Naive B cell (primary cell): ENCODE measurements at places on chromosomes 3 and 15.

DNA sequence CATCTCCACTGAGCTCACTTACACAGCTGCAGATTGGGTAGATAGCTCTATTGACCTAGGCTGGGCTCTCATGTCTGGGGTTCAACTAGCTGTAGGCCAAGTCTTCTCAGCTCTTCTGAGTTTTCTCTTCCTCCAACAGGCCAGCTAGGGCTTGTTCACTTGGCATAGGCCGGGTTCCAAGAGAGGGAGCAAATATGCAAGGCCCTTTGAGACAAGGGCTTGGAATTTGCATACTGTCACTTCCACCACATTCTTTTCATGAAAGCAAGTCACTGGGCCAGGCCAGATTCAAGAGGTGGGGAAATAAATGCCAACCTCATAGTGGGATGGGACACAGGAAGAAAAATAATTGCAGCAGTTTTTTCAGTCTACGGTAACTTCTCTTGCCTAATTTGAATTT lies 25.2 kb downstream of the PIGB start:
- peak overlapping the region; percentile 50 for H3K27ac ChIP-seq
- H3K27me3 ChIP-seq, result no peaks in the 10 kb centered on the region
- H3K4me1 ChIP-seq, result no peaks in the 10 kb centered on the region
- H3K36me3 ChIP-seq, result no peaks in the 10 kb centered on the region
- DNase-seq, result no peak

DNA sequence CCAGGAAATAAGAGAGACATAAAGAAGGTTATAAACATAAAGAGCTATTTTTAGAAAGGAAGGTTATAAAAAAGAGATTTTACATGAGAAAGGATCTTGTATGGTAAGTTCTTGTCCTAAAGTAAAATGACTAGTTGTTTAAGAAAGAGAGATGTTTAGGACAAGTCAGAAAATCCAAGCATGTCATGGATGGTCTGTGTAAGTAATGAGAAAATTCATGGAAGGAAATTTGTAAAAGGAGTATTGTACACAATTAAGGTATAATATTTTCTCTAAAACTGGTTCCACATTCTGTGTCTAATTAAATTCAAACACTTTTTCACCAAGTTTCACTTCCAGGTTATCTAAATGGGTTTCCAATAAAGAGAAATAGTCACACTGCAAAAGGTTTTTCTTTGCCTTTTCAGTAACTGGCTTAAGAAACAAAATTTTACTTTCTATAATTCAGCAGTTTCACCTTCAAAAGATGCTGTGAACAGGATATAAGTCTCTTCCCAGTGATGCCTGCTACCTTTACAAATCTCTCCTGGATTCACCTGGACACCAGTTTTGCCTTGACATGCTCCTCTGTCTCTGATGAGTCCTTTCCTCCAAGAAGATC lies 455.7 kb downstream of the ZIC1 start:
- no peaks in the 10 kb centered on the region for H3K4me1 ChIP-seq
- H3K27ac ChIP-seq, result no peak overlapping the region
- H3K36me3 ChIP-seq, result no peaks in the 10 kb centered on the region
- no peaks in the 10 kb centered on the region for H3K27me3 ChIP-seq
- H3K4me3 ChIP-seq, result no peak overlapping the region

- H3K27me3 ChIP-seq, result no peaks in the 10 kb centered on the region
- H3K4me3 ChIP-seq, result no peak overlapping the region
- no peaks in the 10 kb centered on the region for H3K36me3 ChIP-seq
- no peaks in the 10 kb centered on the region for H3K4me1 ChIP-seq
- no peak for DNase-seq
- H3K27ac ChIP-seq, result no peak overlapping the region
Observed at GRCh38 chr3:65861718-65862117, 177.0 kb downstream of the MAGI1 start.

DNA sequence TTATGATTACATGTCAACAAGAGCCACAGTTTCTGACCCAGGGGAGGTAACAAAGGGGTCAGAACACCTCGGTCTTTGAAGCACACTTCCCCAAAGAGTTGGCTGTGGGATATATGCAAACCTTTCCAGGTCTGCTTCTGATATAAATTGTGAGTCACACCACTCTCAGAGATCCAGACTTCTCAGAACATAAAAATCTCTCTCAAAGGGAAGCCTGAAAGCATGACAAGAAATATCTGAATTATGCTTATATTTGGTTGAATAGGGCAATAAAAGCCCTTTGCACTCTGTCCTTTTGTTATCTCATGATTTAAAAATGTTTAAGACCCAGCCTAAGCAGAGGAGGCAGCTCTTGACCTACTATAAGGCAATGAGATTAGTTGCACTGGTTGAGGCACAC lies 56.8 kb downstream of the MYH15 start:
- H3K27ac ChIP-seq, result no peak overlapping the region
- no peaks in the 10 kb centered on the region for H3K27me3 ChIP-seq
- H3K36me3 ChIP-seq, result peaks cover 7% of the 10 kb centered on the region
- no peak overlapping the region for H3K4me3 ChIP-seq
- peaks cover 10% of the 10 kb centered on the region for H3K4me1 ChIP-seq

DNA sequence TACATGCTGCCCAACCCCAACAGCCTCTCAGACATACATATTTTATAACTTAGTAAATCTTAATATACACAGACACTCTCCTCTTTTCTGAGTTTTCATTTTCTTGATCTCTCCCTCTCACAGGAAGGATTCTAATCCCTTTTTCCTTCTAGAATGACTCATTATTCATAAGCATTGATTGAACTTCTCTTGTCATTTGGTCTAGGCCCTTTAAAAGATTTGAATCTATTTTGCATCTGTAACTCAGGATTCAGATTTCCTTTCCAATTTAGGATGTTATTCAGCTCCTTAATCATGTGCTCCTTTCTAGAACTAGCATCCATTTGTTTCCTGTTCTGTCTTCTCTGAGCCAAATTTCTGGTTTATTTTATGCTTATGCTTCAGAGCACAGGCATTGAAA lies 624.5 kb upstream of the SGO1 start:
- no peaks in the 10 kb centered on the region for H3K36me3 ChIP-seq
- H3K27me3 ChIP-seq, result no peaks in the 10 kb centered on the region
- DNase-seq, result no peak
- H3K4me3 ChIP-seq, result no peak overlapping the region
- H3K4me1 ChIP-seq, result no peaks in the 10 kb centered on the region

DNA sequence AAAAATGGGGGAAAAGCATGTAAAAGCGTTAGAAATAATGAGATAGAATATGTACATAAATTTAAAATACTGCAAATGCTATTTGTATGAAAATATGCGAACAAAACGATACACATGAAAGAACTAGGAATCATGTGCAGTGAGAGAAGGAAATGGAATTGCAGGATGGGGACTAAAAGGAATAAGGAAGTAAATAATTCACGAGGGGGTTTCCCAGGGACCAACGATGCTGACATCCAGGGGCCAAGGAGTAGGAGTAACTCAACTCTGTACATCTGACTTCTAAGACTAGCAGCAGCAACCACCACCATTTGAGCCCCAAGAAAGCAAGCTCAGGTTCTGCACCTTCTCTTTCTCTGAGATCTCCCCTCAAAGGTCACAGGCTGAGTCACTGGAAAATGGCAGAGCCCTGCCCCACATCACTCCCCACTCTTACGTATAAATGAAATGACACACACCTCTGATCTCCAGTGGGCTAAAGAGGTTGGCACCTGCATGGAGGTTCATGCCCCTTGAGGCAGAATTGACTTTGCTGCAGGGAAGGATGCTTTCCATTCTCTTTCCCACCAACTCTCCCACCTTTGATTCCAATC lies 100.0 kb upstream of the DLG1 start:
- no peak overlapping the region for H3K4me3 ChIP-seq
- no peaks in the 10 kb centered on the region for H3K36me3 ChIP-seq
- H3K27me3 ChIP-seq, result peaks cover 18% of the 10 kb centered on the region

GRCh38 chr3:33658991-33659848 lies 58.8 kb downstream of the CLASP2 start:
- DNase-seq, result peak; percentile 12
- peak overlapping the region; percentile 7 for H3K27ac ChIP-seq
- H3K36me3 ChIP-seq, result no peaks in the 10 kb centered on the region
- H3K27me3 ChIP-seq, result no peaks in the 10 kb centered on the region
- H3K4me1 ChIP-seq, result peaks cover 34% of the 10 kb centered on the region
- peak overlapping the region; percentile 81 for H3K4me3 ChIP-seq

GRCh38 chr3:59450946-59451763 lies 401.3 kb upstream of the CFAP20DC start:
- peak overlapping the region; percentile 69 for H3K27ac ChIP-seq
- DNase-seq, result peak; percentile 41
- H3K27me3 ChIP-seq, result no peaks in the 10 kb centered on the region
- peak overlapping the region; percentile 66 for H3K4me3 ChIP-seq
- peaks cover 20% of the 10 kb centered on the region for H3K4me1 ChIP-seq

DNA sequence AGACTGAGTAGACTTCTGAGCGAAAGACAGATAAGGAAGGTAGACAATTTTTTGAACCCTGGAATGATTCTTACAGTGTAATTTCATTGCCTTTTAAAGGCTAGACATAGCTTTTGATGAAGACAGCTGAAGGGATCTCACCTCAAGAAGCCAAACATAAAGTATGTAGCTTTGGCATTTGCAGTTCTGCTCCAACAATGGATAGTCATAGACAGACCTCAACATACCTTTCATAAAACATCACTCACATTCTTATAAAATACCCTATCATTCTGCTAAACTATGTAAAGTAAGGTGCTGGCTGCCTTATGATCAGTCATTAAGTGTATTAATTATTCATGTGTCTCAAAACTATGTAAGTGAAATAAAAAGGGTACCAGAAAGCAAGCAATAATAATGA lies 70.0 kb downstream of the UBE3A start:
- no peak overlapping the region for H3K27ac ChIP-seq
- no peak for DNase-seq
- peaks cover 42% of the 10 kb centered on the region for H3K36me3 ChIP-seq

- no peaks in the 10 kb centered on the region for H3K27me3 ChIP-seq
- H3K36me3 ChIP-seq, result peaks cover 17% of the 10 kb centered on the region
- DNase-seq, result no peak
- peak overlapping the region; percentile 63 for H3K27ac ChIP-seq
Observed at GRCh38 chr15:41914411-41914810, 20.6 kb upstream of the SPTBN5 start.

DNA sequence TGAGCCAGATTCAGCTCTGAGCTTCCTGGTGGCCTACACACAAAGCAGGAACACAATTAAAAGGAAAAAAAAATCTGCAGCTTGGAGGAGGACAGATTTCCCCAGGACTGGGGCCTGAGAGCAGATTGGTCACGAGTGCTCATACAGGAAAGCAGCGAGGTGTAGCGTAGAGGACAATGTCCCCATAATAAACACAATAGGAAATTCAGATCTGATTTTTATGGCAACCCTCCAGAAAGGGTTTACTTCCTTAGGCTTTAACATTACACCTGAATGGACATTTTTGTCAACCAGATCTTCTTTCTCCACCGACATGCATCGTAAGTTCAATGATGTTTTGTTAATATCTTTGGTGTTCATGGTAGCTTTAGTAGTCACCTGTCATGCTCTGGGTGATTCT lies 23.3 kb downstream of the SLC6A20 start:
- no peak overlapping the region for H3K4me3 ChIP-seq
- H3K27ac ChIP-seq, result no peak overlapping the region
- H3K4me1 ChIP-seq, result no peaks in the 10 kb centered on the region
- H3K27me3 ChIP-seq, result no peaks in the 10 kb centered on the region
- no peak for DNase-seq

- H3K36me3 ChIP-seq, result no peaks in the 10 kb centered on the region
- no peaks in the 10 kb centered on the region for H3K27me3 ChIP-seq
- H3K27ac ChIP-seq, result no peak overlapping the region
- H3K4me3 ChIP-seq, result no peak overlapping the region
- H3K4me1 ChIP-seq, result no peaks in the 10 kb centered on the region
- no peak for DNase-seq
Observed at GRCh38 chr3:138861798-138862197, 27.1 kb upstream of the PIK3CB start.

- no peak overlapping the region for H3K4me3 ChIP-seq
- no peaks in the 10 kb centered on the region for H3K27me3 ChIP-seq
- no peak overlapping the region for H3K27ac ChIP-seq
- DNase-seq, result no peak
- no peaks in the 10 kb centered on the region for H3K36me3 ChIP-seq
Observed at GRCh38 chr15:26449291-26449690, 323.6 kb downstream of the GABRB3 start.

DNA sequence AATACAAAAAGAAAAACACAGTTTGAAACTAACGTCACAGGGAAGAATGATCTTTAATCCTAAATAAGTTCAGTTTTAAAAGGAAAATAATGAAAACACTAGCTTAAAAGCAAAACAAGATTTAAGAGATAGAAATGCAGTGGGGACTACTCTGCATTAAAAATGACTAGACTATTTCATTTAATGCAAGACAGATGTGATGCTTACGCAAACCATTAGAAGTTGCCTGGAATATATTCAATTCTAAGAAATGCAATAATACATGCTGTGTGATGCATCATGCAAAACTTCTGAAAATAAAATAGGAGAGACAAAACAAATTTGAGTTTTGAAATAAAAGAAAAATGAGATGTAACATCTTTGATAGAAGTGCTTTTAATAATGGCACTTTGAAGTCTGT lies 97.6 kb upstream of the STRIT1 start:
- no peak overlapping the region for H3K27ac ChIP-seq
- H3K4me1 ChIP-seq, result no peaks in the 10 kb centered on the region
- no peak overlapping the region for H3K4me3 ChIP-seq
- no peak for DNase-seq
- H3K36me3 ChIP-seq, result no peaks in the 10 kb centered on the region

- no peaks in the 10 kb centered on the region for H3K4me1 ChIP-seq
- no peak for DNase-seq
- H3K4me3 ChIP-seq, result no peak overlapping the region
- H3K27me3 ChIP-seq, result peaks cover 26% of the 10 kb centered on the region
Observed at GRCh38 chr3:141360888-141361598, 7.3 kb upstream of the ZBTB38 start.

DNA sequence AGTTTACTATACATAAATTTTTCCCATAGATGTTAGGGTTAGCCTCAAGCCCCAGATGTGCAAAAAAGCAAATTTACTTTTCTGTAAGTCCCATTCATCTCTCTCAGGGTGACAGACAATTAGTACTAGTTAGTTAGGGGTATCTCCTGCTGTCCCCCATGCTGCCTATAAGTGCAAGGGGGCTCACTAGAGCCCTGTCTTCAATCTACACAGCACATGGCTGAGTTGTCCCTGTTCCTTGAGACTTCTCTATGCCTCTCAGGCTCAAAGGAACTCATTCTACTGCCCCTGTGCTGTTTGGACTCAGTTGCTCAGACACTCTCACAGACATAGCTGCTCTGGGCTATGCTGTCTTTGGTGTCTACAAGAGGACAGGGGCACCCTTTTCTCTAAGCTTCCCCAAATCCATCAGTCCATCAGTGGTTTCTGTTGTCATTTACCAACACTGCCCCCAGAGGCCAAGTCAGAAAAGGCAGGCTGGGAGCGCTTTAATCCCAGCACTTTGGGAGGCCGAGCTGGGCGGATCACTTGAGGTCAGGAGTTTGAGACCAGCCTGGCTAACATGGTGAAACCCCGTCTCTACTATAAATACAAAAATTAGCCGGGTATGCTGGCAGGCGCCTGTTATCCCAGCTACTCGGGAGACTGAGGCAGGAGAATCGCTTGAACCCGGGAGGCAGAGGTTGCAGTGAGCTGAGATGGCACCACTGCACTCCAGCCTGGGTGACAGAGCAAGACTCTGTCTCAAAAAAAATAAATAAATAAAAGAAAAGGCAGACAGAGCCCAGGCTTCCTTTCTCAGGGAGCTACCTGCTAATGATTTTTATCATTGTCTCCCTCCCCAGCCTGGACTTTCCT lies 31.4 kb upstream of the PRTG start:
- no peaks in the 10 kb centered on the region for H3K36me3 ChIP-seq
- H3K4me3 ChIP-seq, result no peak overlapping the region
- H3K27ac ChIP-seq, result no peak overlapping the region
